Activated naive CD4-positive, alpha-beta T cell (primary cell): ENCODE measurements at places on chromosomes 2 and 18.

GRCh38 chr2:18987592-18988073 lies 370.8 kb downstream of the OSR1 start:
- no peak for DNase-seq

GRCh38 chr18:12324991-12325725 lies 17.1 kb downstream of the TUBB6 start:
- DNase-seq, result no peak

DNA sequence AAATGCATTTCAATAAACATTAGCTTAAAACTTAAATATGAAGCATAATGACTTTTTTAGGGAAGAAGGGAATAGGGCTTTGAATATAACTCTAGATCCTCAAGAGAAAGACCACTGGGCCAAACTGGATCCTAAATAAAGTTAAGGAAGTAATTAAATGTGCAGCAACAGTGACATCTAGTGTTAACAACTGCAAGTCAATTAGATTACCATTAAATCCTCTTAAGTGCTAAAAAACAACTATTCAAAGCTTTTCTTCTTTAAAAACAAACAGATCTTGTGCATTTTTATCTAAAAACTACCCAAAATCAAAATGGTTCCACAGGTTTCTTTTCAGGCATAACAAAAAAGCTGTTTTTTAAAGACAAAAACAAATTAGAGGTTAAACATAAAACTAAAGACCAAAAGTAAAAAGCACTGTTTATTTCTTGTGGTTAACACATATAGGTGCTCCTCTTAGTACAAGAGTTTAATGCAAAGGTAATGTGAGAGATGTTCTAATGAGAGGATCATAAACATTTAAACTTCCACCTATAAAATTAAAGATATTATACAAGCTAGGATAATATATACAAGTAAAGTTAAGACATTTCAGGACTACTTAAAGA lies 111.4 kb downstream of the THADA start:
- no peak for DNase-seq

GRCh38 chr2:228699888-228700287 lies 518.4 kb upstream of the SPHKAP start:
- no peak for DNase-seq

- no peak for DNase-seq
Observed at GRCh38 chr2:214471990-214472389, 61.1 kb downstream of the VWC2L start.

DNA sequence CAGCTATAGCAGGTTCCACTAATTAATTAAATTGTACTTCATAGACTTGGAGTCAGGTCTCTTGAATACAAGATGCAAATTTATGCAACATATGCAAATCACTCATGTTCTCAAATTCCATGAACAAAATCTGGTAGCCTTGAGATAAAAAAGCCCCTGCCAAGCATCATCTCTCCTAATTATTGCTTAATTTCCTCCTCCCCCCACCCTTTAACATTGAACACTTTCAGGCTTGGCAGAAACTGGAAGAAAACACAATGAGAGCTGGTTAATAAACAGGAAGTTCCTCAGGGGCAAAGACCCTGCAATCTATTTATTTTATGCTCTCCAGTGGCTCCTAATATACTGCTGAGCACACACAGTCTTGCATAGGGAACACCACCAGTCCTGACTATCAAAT lies 35.6 kb upstream of the ACVR1 start:
- DNase-seq, result no peak

DNA sequence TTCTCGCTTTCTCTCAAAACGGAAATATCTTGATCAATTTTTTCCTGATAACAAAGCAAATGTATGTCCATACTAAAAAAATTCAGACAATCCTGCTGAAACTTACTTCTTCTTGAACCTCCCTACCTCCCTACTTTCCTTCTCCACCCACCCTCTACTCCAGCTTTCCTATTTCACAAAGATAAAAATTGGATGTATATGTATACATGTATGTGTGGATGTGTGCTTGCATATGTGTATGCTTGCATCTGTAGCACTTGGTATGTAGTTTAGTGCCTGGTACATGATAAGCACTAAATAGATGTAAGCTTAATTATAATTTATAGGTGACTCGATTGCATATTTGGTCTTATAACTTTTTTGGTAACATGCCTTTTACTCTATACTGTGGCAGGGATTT lies 167.5 kb upstream of the ITGA4 start:
- DNase-seq, result no peak

- DNase-seq, result no peak
Observed at GRCh38 chr2:33426666-33427231, 49.7 kb upstream of the RASGRP3 start.

DNA sequence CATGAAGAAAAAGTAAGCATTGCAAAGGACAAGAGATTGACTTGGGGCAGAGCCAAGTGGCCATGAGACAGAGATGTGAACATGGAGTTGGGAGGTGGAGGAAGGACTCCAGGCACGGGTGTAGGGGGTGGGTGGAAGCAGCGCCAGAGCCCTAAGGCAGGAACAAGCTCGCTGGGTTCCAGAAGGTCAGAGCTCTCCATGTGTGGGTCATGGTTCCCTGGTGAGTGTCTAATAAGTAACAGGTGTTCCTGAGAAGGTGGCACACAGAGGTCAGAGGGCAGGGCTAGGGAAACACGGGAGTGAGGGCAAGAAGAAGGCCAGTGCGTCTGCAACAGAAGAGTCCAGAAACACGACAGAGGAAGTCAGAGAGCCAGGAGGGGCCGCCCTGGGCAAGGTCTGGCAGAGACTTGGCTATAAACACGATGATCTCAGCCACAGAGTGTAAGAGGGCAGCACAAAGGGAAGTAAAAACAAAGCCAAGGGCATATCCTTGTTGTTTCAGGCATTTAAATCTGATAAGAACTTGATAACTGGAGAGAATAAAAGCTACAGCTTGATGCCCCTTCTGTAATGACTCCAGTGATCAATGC lies 260.8 kb downstream of the TGIF1 start:
- DNase-seq, result no peak

- no peak for DNase-seq
Observed at GRCh38 chr2:168149150-168149974, 98.0 kb downstream of the STK39 start.

DNA sequence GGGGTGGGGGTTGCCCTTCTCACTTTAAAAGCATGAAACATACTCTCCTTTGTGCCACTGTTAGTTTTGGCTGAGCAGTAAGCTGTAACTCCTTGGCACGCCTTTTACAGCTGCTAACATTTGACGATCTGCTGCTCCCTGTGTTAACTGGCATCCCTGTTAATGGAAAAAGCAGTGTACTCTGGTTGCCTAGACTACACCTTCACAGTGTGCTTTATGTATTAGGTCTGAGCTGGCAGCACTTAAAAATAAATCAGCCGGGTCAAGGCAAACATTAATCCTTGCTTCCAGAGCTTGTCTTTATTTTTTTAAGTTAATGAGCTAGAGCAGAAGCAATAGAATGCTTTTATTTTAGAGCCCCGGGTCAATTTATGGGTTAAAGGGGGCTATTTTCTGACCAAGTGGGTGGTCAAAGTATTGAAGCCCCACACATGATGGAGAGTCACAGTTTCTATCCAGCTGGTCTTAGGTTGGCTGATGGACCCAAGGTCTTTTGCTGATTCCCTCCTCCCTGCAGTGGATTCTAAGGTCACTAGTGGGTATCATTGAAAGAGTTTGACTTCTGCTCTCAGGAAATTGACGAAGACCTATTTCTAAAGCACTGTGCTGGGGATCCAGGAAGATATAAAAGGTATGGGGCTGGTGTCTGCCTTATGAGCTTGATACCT lies 54.5 kb downstream of the CFAP221 start:
- DNase-seq, result no peak

DNA sequence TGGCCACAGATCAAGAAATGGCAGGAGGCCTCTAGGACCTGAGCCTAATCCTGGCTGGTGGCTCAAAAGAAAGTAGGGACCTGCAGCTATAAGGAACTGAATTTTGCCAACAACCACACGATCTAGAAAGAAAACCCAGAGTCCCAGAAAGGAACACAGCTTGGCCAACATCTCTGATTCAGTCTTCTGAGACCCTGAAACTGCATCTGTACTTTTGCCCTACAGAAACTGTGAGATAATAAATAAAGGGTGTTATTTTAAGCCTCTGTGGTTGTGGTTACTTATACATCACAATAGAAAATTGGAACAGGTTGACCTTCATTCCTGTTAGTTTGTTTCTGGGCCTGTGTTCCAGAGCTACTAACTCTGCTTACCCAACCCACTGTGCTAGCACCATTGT lies 356.8 kb upstream of the ST6GAL2 start:
- DNase-seq, result no peak

GRCh38 chr2:154696810-154697417 lies 1.6 kb upstream of the KCNJ3 start:
- no peak for DNase-seq

DNA sequence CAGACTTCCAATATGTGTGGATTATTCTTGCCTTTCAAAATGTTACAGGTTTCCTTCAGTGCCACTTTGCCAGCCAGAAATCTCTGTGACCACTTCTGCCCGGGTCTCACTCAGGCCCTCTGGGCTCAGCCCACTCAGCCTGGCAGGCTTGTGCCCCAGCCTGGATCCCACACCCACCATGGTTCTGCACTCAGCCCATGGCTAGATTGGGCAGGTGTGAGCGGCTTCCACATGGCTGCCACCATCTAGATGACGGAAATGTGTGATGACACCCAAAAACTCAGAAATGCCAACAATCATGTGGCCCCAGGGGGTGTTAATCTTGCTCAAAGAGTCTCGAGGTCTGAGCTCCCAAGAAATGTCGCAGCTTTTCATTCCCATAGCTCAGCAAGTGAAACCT lies 1097.5 kb upstream of the SLC39A10 start:
- no peak for DNase-seq

DNA sequence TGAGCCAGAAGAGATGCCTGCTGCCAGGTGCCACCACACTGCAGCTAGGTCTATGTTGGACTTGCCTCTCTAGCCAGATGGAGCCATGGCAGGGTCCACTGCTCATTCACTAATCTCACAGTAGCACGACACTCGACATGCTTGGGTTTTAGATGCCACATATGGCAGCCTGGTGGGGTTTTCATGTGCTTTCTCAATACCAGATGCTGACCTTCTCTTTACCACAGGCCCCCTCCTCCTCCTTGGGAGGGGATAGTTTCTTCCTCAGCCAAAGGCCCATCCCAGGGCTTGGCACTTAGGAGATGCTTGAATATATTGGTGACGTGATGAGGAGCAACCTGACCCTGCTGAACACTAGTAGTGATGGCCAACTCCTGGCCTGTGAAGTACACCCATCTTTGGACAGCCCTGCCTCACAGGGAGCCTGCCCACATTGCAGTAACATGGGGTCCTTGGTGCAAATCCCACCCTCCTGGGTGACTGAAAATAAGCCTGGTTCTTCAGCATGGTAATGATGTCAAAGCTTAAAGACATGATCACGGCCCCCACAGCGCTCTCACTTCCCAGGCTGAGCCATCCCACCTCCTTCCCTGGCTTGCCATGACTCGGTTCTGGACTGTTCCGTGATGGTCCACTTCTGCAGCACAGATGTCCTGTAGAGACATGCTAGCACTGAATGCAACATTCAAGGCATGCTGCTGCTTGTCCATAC lies 227.5 kb downstream of the SH3RF3 start:
- DNase-seq, result no peak

DNA sequence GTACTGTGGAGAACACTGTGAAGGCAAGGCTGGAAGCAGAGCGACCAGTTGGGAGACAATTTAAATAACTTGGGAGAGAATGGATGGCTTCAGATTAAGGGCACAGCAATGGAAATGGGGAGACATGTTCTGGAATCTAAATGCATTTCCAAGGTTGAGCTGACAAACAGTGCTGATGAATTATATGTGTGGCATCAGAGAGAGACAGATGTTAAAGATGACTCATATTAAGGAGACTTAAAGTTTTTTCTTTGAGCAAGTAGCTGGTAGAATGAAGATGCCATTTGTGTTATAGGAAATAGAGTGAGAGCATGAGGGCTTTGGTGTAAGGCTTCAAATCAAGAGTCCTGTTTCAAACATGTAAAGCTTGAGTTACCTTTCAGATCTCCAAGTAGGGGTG lies 441.8 kb downstream of the SETBP1 start:
- DNase-seq, result no peak

DNA sequence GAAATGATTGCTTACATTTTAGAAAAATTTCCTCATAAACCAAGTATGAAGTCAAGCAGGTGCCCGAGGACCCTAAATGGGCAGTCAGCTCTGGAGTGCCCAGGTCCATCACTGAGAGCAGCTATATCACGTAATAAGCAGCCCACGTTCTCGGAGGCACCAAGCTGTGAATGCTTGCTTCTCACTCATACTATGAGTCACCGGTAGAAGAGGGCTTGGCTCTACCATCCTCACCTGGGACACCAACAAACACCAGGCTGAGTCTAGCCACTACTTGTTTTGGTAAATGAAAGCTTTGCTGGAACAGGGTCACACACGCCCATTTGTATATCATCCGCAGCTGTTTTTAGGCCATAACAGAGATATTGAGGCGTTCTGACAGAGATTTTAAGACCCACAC lies 207.5 kb downstream of the SEPTIN10 start:
- DNase-seq, result no peak

DNA sequence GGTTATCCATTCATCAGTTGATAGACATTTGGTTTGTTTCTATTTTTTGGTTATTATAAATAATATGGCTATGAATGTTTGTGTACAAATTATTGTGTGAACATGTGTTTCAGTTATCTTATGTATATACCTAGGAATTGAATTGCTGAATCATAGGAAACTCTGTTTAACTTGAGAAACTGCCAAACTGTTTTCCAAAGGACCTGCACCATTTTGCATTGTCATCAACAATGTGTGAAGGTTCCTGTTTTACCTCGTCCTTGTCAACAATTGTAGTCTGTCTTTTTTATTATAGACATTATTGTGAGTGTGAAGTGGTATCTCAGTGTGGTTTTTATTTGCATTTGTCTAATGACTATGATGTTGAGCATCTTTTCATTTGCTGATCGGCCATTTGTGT lies 17.1 kb downstream of the PDK1 start:
- no peak for DNase-seq

GRCh38 chr18:62331581-62332356 lies 6.7 kb downstream of the TNFRSF11A start:
- no peak for DNase-seq

GRCh38 chr18:7623681-7624080 lies 56.6 kb downstream of the PTPRM start:
- no peak for DNase-seq

GRCh38 chr18:41660654-41661053 lies 294.4 kb upstream of the PIK3C3 start:
- no peak for DNase-seq

GRCh38 chr2:19933351-19933981 lies 31.7 kb upstream of the TTC32 start:
- DNase-seq, result no peak
